ENCODE measurements at places on chromosomes 12 and 14.

DNA sequence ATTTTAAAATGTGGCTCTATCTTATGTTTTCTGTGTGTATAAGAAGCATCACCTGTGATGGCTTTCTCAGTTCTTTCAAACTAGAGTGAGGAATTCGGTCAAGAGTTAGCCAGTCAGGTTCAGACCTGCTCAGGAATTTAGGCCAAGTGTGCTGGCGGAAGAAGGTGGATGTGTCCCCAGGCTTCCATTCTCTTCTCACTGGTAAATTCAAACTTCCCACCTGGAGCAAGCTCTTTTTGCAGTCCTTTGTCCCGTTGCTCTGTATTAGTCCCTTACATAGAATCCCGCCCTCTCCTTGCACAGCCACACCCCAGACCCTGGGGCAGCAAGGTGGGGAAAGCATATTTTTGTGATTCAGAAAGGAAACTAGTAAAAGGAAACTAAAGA lies 124.7 kb upstream of the PWP1 start:
- DNase-seq = no peak

DNA sequence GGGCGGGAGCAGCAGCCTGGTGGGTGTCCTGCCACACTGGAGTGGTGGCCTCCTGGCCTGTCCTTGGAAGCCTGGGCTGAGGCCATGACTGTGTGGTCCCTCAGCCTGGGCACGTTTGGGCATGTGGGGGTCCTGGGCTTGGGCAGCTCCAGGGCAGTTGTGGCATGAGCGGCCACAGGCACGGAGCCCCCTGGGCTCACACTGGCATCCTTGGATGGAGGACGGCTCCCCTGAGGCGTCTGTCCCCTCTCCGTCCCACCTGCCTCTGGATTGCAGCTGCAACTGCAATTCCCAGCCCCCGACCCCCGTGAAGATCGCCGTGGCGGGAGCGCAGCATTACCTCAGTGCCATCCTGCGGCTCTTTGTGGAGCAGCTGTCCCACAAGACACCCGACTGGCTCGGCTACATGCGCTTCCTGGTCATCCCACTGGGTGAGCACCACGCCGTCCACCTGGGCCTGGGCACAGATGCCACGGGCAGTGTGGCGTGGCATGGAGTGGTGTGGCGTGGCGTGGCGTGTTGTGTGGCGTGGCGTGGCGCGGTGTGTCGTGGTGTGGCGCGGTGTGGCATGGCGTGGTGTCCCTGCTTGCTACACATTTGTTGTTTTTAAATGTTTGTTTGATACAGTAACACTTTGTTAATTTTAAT lies 15.1 kb upstream of the TEX22 start:
- no peak for DNase-seq

DNA sequence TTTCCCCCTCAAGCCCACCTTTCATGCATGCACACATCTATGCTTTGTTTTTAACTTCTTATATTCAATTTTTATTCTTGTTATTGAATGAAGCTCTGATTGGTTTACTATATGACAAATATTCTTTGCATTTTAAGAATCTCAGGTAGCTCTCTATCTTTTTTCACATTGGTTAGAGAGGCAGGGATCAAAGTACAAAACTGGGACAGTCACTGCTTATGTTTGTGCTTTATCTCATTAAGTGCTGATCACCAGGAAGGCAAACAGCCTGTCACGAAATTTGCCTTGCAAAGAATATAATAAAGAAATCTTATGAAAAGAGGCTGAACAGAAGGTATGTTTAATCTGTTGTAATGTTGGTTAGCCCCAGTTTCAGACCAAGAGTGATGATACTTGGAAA lies 29.7 kb upstream of the INSM2 start:
- DNase-seq = no peak

DNA sequence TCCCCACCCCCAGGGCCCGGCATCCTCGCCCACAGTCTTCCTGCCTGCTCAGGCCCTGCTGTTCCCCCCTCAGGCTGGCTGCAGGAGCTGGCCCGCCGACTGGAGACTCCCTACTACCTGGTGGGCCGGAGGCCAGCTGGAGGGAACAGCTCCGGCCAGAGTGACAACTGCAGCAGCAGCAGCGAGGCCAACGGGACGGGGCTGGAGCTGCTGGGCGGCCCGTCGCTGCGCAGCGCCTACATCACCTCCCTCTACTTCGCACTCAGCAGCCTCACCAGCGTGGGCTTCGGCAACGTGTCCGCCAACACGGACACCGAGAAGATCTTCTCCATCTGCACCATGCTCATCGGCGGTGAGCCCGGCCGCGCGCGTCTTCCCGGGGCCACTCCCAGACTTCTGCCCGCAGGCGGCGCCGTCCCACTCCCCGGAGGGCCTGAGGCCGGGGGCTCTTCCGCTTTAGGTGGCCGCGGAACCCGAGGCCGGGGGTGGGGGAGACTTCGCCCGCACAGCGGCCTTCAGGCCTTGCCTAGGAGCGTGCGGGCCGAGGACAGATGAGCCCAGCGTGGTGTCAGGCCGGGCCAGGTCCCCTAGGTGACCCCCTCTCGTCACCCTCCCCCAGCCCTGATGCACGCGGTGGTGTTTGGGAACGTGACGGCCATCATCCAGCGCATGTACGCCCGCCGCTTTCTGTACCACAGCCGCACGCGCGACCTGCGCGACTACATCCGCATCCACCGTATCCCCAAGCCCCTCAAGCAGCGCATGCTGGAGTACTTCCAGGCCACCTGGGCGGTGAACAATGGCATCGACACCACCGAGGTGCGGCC lies 10.2 kb downstream of the KCNH3 start:
- no peak for DNase-seq

GRCh38 chr14:64844272-64844671 lies 35.4 kb downstream of the SPTB start:
- DNase-seq = no peak

GRCh38 chr12:111129149-111129767 lies 208.9 kb upstream of the MYL2 start:
- DNase-seq = no peak

GRCh38 chr14:101950516-101951215 lies 13.7 kb upstream of the DYNC1H1 start:
- no peak for DNase-seq

DNA sequence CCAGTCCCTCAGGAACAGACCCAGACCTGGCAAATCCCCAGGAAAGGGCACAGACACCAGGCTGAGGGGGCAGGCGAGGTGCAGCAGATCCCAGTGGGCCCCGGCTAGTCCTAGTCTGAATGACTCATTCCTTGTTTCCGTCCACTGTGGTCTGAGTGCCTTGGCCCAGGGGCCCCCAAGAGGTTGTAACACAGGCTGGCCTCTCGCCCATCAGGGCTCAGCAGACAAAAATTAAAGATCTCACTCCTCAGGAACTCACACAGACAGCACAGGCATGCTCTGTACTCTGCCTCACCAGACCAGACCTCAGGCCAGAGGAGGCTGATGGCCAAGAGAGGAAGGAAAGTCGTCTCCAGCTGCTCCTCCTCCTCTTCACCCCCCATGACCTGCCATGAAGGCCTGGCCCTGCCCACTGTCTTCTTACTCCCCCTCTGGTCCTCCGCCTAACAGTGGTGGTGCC lies 7.7 kb upstream of the LTBP2 start:
- DNase-seq = no peak

GRCh38 chr12:8667270-8667669 lies 4.6 kb upstream of the MFAP5 start:
- no peak for DNase-seq

DNA sequence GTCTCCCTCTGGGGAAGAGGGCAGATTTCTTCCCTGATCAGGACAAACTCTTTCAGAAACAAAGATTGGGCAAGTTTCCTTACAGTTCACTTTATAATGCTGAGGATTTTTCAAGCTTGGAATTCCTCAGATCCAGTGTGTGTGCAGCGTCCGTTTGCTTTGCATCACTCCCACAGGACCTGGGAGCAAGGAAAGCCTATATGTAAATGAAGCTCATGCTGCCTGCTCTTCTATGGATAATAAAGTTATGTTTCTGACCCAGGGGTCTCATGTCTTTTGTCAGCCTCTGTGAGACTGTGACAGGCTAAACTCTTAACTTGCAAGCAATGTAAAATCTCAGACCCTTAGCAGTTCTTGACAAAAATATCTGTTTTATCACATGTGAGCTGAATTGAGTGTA lies 41.6 kb downstream of the TRHDE start:
- DNase-seq = no peak

DNA sequence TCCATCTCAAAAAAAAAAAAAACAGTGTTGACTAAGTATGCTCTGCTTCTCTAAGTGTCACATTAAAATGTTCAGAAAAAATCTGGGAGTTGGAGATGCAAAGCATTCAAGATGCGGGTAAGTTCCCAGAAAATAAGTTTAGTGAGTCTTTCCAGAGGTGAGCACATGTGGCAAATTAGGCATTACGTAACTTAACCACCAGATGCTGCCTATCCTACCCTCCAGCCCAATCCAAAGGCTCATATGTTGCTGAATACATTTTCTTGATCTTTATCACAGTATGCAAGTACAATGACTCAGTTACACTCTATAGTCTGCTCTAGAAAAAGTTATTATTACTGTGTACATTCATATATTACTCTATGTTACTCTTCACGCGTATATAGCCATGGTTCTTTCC lies 3.6 kb downstream of the SLC2A14 start:
- DNase-seq = no peak

DNA sequence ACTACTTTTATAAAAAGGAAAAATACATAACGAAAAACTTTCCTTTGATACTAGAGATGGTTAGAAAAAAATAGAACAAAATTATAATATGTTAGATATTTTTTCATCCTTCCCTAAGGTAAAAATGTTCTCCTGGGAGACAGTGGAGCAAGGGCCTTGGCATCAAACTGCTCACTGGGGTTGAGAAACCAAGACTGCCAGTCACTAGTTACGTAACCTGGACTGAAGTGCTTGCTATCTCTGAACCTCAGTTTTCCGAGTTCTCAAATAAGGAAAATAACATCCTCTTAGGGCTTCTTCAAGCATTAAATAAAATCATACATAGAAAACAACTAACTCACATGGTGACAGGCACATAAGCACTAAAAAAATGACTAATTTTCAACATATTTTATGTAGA lies 48.2 kb upstream of the FRMD6 start:
- DNase-seq = no peak

- no peak for DNase-seq
Measured at GRCh38 chr12:67885375-67886169, 103.7 kb upstream of the IFNG-AS1 start.
